Eye (tissue), 1 donor: ENCODE measurements at places on chromosomes 3 and 15.

DNA sequence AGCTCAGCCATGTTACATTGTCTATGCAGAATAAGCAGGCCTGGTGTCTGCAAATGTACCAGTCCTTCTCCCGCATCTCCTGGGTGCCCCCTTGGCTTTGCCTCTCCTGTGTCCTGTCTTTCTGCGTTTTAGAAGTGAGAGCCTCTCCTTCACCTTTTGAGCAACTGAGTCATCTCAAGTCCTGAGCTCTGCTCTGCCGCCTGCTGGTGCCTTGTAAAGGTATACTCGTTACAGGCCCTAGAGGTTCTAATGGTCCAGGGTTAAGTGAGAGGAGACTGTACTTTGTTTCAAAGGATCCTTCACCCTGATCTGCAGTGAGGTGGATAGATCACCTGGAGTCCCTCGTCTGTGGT is 12.6 kb downstream of the GHRL start:
- no peak for DNase-seq

DNA sequence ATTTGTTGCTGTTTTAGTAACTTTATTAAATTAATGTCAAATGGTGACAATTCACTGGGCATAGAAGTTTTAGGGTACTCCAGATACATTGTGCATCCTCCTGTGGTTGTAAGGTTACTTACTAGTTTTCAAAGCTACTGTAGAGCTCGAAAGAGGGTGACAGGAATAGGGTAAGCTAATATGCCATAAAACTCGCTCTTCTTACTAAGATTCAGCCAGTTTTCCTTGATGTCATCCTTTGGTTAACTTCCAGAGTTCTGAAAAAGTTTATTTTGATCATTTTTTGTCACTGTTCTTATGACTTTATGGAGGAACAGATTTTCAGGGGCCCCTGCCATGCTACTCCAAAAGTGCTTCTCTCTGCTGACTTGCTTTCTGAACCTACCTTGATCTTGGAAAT is 334.8 kb downstream of the PLCL2 start:
- DNase-seq = no peak

DNA sequence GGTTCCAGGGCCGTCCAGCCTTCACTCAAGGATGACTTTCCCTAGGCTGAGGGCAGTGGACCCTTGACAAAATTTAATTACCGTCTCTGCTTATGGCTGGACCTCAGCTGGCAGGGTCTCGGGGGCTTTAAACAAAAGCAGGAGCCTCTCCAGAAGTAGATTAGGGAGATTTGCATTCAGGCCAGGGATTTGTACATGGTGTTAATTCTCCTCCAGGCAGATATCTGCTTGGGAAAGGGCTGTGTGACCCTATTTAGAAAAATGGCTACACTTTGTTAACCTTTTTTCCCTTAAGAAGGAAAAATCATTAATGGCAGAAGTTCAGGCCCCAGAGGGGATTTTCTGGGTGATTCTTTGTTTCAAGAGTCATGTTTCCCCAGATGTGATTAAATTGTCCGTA is 329.1 kb upstream of the C2CD4B start:
- no peak for DNase-seq

DNA sequence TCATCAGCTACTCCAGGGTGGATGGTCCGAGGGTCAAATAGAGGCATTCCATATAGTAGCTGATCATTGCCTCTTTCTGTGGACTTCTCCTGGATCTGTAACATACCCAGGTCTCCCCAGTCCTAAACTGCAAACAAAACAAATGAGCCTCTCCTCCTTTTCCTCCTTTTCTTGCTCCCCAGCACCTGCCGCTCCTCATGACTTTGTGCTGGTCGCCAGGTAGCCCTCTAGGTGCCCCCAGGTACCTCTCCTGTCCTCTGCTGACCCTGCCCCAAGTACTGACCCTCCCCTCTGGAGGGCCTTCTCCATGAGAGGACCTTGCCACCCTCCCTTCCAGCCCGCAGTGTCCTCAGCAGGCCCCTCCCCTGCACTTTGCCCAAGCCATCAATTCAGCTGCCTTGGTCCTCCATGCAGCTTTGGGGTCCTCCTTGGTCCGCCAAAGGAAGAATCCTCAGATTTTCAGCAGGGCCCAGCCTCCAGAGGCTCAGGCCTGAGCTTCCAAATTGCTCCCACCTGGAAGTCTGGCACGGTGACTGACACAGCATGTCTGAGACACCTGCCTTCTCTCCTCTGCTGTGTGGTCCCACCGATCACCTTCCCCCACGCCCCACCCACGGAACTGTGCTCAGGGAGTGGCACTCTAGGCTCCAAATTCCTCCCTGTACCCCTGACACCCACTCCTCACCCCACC is 111.0 kb downstream of the LRRK1 start:
- no peak for DNase-seq

DNA sequence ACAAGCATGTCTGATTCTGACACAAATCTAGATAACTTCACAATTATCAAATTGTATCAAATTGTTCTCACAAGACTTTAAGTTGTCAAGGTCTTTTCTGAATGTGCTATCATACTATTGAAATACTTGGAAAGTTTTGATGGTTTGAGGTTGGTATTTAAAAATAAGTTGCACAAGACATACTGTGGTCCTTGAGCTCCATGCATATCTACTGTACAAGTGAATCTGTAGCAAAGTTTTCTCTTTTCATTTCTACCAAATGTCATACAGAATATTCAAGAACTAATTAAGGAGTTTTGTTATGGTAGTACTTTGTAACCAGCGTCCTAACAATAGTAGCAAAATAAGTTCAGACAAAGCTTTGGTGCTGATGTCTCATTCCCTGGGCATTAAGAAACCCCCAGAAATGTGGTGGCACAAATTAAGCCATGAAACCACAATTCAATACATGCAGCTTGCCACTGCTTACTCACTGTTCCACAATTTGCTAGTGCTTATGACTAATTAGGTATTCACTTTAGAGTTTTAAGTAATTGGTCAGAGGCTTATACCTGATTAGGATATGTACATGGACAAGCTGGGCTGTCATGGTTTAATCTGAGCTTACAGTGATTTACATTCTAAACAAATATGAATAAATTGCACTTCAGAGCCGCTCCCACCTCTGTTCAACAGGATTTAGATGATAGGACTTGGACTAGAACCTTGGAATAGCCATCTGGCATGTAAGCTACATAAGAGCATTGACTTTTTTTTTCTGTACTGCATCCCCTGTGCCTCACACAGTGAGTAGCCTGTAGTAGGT is 8.8 kb downstream of the TBC1D23 start:
- DNase-seq = peak; percentile 26

- no peak for DNase-seq
Measured at GRCh38 chr3:81554801-81555200, 206.6 kb downstream of the GBE1 start.

DNA sequence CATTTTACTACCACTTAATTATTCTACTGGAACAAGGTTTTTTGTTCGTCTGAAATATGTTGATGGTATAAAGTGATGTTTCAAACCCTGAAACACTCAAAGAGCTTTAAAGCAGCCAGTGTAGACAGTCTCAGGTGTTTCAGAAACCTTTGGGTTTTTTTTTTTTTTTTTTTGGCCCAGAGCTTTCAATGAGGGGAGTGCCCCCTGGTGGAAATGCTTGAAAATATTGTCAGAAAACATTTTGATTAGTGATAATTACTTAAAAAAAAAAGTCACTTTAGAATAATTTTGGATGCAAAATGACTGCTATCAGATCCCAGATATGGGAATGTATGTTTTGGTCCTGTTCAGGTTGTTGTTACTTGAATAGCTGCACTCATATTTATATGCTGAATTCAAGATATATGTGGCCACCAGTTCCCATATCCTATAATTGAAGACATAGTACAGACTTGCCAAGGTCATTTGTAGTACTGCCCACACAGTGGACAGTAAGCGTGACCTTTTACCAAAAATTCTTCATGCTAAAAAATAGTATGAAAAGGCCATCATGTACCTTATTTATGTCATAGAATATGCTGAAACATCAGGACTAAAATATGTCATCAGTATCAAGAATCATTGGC is 35.9 kb downstream of the SATB1 start:
- DNase-seq = peak; percentile 63

DNA sequence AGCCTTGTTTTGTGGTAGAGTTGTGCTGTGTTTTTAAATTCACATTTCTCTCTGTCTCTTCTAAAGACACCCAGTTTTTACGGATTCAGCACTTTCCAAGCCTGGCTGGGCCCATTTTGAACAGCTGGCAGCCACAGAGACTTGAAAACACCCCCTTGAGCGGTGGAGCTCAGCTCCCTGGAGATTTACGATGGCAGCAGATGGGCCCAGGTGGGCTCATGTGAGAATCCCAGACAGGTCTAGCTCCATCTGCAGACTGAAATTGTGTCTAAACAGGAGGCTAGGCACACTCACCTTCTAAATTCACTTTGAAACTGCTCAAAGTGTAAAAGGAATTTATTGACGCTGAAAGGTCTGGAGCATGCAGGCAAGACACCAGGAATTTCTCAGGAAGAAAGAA is 232.0 kb upstream of the HES1 start:
- DNase-seq = no peak

- DNase-seq = no peak
Measured at GRCh38 chr15:56798639-56799038, 65.3 kb upstream of the ZNF280D start.

DNA sequence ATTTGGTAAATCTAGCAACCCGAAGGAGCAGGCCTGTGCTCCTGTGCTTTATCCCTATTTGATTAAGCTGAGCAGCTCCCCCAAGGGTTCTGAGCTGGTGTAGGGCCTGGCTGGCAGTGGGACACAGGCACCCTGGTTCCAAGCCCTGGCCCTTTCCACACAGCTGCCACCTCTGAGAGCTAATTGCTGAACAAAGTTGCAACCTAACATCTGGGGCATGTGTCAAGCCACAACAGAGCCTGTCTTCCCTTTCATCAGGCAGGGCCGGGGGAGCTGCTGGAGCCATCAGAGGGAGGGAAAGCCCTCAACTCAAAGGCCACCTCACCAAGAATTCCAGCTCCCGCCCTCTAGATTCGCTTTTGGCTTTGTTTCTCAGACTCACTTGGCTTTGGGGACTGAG is 17.1 kb upstream of the MRPS22 start:
- no peak for DNase-seq

DNA sequence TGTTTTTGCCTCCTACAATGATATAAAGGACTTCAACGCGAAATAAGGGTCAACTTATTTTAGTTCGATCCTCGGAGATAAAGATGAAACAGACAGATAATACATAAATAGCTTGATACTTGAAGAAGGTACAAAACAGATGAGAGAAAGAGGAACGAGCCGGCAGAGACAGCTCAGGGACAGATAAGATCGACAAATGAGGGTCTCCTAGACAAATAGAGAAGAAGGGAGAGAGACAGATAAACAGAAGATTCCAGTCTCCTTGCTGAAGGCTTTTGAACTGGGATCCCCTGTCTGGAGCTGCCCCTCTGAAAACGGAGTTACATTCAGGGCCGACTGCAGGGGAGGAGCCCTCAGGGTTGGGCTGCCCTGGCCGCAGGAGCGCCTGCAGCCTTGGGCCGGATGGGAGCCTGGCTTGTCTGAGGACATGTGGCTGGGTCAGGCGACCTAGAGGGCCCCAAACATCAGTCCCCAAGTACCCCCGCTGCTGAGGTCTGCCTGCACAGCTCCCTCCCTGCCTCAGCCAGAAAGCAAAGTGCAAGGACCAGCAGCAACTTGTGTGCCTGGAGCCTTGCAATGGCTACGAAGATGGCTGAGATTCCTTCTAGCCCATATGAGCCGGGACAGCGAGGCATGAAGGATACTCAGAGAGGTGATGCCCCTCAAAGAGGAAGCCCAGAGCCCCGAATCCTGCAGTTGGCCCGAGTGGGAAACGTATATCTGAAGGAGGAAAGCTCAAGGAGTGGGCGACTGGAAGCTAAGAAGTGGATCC is 926 bp upstream of the SKOR1 start:
- peak; percentile 56 for DNase-seq

- no peak for DNase-seq
Measured at GRCh38 chr3:108527817-108528216, 17.4 kb upstream of the MYH15 start.

GRCh38 chr15:42727750-42728381 is 9.1 kb downstream of the CDAN1 start:
- DNase-seq = no peak

DNA sequence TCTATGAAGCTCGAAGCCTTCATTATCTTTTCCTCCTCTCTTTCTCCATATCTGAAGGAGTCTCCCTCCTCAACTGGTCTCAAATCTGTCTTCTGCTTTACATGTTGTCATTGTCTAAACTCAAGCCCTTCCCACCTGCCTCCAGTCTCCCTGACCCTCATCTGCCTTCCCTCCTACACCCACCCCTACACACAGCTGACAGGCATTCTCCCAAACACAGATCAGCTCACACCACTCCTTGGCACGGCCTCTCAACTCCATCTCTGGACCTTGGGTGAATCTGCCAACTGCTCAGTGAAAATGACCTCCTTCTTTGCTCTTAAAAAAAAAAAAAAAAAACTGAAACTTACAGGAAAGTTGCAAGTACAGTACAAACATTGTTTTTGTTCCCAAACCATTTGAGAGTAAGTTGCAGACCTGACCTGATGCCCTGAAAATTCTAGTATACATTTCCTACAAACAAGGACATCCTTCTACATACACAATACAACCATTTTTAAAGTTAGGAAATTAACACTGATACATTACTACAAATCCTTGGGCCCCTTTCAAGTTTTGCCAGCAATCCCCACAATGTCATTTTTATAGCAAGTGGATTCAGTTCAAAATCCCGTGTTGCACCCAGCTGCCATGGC is 49.4 kb upstream of the UBE2E1 start:
- no peak for DNase-seq

- no peak for DNase-seq
Measured at GRCh38 chr3:141894524-141895176, 18.2 kb downstream of the ATP1B3 start.

DNA sequence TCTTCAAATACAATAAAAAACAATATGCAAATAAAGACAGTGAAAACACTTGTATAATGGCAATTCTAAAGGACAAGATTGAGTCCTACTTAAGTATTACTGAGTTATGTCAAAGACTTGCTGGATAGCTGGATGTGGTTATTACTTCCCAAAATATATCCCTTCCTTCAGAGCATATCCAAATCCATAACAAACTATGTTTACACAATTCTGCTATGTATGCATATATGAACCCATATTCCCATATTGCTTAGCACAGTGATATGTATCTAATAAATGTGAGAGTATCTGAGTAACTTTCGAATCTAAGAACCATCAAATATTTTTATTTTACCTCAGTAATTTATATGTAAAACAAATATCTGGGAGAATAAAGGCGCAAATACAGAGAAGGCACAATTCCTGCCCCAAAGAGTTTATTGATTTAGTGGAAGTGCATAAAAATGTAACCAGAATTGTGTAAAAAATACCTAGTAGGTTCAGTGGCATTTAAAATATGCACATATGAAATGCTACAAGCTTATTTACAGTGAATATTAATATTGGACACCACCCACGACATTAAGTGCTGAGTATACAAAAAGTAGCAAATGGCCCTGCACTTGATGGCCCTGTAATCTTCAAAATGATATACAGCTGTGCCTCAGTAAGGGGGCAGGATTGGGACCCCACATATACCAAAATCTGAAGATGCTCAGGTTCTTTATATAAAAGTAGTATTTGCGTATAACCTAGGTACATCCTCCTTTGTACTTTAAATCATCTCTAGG is 37.1 kb downstream of the TMEM212 start:
- no peak for DNase-seq

DNA sequence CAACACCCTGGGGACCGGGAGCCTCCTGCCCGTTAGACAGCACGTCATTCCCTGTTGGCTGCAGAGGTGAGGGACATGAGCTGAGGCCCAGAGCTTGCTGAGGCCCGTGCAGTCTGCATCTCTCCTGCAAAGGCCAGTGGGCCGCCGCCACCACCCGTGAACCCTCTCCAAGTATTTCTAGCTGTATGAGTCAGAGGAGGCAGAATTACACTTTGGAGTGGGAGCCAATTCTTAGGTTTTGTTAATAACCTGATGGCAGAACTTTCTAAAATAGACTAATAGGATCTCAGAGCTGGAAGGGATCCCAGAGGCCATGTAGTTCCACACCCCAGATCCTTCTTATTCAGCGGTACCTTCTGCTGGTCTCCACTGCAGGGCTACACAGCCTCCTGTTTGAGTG is 335.2 kb upstream of the CTDSPL start:
- DNase-seq = peak; percentile 44
